ENCODE measurements at places on chromosomes 5 and 9.

- DNase-seq = peak; percentile 29
Measured at GRCh38 chr9:93575796-93576257, 557 bp upstream of the PHF2 start.

DNA sequence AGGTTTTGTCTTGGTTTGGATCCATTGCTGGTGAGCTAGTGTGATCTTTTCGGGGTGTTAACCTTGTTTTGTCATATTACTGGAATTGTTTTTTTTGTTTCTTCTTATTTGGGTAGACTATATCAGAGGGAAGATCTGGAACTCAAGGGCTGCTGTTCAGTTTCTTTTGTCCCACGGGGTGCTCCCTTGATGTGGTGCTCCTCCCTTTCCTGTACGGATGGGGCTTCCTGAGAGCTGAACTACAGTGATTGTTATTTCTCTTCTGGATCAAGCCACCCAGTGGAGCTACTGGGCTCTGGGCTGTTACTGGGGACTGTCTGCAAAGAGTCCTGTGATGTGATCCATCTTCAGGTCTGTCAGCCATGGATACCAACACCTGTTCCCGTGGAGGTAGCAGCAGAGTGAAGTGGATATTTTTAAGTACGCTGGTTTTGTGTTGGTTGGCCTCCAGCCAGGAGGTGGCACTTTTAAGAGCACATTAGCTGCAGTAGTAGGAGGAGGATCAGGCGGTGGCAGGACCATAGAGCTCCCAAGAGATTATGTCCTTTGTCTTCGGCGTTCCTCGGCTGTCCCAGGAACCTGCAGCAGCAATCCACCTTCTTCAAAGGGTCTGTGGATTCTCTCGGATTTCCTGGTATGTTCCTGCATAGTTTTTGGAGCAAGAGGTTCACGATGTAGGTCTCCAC, 27.2 kb downstream of the SCAMP1 start:
- peak; percentile 44 for DNase-seq

DNA sequence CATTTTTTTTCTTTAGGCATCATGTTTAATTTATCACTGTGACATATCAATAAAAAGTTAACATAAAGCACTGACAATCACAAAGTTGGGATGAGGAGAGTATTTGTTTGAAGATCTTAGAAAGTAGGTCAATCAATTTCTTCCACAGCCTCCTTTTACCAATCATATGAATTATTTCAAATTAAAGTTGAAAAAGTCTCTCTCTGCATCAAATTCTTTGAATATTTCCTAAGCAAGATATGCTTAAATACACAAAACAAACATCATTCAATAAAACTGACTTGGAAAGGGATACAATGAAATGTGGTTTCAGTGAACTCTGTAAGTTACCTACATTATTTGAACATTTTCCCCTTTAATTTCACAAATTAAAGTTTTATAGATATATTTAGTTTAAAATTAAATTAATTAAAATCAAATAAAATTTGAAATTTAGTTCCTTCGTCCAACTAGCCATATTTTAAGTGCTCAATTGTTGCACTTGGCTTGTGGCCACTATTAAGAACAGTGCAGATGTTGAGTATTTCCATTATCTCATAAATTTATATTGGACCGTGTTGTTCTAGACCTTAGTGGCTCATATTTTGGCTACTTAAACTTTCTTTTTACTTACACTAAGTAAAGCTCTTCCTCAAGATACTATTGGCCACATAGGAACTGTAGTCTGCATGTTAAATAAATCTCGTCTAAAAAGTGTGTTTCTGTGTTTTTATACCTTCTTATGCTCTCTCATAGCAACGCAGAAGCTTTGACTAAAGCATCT, 949.7 kb upstream of the NUDT12 start:
- DNase-seq = no peak

DNA sequence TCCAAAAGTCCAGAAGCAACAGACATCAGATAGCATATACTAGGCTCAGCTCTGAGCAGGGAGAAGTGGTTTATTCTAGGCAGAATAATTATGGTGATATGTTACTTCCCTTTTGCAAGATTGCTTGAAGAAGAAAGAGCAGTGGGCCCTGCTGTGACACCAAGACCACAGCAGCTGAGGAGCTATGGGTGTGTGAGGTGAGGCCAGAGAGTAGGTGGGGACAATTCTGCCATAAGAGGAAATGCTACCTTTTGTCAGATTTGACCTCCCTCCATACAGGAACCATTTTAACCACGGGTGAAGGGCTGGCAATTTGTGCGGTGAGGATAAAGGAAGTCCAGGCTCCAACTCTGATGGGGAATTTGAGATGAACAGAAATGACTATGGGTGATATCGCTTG, 51.3 kb downstream of the TNFSF15 start:
- no peak for DNase-seq

GRCh38 chr9:135214706-135215105, 127.2 kb downstream of the OLFM1 start:
- no peak for DNase-seq

DNA sequence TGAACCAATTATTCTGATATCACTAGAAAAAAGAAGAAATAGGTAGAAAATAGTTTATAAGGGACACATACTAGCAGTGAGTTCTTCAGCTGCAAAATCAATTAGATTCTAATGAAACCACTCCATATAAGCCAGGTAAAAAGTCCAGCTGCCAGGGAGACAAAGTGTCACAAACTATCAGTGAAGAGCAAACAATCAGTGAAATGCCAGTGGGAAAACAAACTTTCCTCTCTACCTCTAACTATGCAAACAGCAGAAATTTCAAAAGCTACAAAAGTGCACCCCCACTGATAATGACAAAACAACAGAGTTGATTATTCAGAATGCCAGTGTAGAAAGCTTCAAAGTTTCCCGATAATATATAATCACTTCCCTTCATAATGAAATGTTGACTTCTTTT, 637.2 kb upstream of the ITGA1 start:
- no peak for DNase-seq

DNA sequence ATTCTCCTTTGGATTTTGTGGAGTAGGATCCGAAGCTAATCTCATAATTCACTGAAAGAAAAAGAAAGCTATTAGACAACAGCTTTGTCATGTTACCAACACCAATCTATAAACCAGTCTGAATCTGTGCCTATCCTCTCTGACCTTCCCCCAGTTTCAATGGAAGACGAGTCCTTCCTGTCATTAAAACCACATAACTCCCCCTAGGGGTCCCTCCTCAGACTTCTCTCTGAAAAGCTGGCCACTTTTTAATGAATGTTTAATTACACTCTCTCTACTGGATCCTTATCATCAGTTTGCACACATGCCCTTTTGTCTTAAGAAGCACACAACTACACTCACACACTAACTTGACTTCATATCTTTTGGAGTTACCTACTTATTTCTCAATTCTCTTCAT, 98.0 kb upstream of the TSLP start:
- no peak for DNase-seq

- DNase-seq = no peak
Measured at GRCh38 chr5:98975682-98976407, 47.0 kb upstream of the CHD1 start.

GRCh38 chr9:21450733-21451394, 10.6 kb downstream of the IFNA1 start:
- DNase-seq = no peak

GRCh38 chr5:78964889-78965288, 20.2 kb downstream of the ARSB start:
- DNase-seq = peak; percentile 43

GRCh38 chr5:5089895-5090649, 50.1 kb upstream of the ADAMTS16 start:
- DNase-seq = no peak

DNA sequence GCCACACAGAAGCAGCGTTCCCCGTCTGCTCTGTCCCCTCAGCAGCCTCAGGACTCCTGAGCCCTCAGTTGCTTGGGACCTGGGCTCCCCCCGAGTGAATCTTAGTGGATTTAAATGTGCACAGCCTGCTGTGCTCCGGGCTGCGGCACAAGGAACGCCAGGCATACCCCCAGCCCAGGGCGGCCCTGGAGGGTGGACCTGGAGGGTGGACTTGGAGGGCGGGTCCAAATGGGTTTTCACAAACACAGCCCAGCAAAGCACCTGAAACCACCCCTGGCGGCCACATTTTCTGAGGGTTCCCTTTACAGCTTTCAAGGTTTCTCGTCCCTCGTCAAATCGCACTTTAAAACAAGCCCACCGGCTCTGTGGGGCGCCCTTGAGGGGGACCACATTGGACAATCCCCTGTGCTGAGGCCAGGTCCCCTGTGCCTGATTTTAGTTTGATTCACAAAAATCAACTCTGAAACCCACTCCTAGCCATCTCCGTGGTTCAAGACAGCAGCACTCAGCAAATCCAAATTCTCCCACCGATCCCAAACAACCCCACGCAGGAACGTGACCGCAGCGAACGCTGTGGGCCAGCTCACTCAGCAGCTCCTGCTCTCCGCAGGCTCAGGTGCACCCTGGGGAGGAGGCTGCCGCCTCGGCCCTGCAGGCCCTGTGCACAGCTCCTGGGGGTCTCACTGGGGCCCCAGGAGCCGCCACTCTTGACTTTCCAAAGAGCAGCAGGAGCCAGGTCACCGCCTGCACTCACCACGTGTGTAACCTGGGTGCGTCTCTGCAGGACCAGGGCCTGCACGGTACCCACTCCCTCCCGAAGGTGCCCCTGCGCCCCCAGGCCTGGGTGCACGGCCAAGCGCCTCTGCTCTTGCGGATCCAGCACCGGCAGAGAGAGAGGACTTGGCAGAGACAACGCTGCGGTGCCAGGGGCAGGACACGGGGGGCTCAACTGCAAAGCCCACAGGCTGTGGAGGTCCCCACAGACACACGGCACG, 29.1 kb downstream of the TERT start:
- no peak for DNase-seq

DNA sequence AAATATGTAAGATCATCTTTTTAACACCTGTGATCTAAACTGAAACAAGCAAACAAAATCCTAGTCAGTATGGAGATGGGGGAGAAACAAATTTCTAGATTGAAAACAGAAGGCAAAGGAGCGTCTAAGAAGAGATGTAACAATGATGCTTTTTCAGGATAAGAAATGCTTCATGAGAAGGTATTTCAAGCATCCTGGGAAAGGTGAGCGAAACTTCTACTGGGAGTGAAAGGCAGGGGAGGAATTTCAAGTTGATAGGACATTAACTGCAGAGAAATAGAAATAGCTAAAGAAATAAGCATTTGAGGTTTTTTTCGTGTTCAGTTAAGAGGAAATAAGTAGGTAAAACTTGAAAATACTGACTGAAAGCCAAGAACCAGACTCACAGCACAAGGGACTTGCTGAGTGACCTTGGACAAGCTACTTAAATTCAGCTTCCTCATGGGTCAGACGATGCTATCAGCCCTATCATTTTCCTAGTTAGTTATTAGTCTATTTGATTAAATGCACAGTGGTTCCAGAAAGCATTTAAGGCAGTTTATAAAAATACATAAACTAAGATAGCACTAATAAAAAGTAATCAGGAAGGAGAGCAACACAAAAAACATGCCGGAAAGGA, 406.3 kb downstream of the PDE4D start:
- DNase-seq = no peak

DNA sequence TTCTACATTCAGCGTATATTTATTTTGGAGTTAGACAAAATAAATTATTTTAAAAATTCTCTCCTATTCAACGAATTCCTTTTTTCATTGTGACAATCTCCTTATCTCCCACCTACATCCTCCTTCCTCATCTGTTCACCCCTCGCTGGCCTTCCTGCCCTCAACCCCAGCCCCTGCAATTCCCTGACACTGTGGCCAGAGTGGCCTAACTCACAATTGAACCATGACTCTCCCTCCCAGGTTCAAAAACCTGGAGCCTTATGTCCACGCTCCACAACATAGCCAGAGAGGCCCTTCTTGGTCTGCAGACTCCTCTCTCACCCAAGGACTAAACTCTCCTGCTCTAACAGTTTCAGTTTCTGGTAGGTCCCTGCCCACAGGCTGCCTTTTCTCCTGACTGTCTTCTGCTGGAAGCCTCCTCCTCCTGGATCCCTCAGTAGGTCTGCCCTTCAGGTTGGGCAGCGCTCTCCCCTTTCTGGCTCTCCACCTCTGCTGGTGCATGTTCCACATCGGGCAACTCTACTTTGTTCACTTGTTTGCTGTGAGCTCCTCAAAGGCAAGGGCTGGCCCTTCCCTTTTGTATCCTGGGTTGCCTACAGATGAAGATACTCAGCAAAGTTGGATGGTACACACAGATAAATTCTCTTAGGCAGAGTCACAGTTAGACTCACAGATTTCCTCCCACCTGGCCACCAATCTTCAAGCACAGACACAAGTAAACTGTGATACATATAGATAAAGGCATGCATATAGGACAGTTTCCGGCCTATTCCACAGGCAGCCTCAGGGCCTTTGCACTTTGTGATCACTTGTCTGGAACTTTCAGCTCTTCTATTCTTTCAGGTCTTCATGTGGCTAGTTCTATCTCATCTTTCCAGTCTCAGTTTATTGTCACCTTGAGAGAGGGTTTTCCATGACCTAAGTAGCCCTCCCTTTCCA, 19.8 kb upstream of the MYORG start:
- DNase-seq = no peak

DNA sequence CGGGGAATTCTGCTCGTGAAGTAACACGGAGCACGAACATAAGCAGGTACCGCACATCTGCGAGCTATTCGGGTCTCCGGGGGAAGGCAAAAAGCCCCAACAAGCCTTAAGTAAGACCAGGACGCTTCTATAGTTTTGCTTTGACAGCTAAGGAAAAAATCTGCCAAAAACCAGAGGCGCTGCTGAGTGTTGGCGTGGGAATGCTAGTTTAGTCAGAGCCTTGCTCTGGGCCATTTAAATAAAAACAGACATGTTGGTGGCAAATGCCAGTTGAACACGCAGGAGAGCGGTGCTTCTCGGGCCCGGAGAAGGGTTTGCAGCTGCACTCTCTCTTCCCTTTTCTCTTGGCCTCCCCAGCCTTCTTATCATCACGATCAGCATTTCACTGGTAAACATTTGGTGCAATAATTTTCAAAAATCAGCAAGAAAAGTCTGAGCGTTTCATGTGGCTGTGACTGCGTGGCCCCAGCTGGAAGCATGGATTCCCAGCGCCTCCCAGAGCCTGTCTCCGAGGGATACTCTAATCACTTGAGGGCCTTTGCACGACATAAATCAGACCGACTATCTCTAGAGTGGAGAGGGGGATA, 6.4 kb upstream of the NOTCH1 start:
- DNase-seq = no peak

GRCh38 chr5:95697781-95698681, 15.2 kb upstream of the SPATA9 start:
- DNase-seq = no peak

DNA sequence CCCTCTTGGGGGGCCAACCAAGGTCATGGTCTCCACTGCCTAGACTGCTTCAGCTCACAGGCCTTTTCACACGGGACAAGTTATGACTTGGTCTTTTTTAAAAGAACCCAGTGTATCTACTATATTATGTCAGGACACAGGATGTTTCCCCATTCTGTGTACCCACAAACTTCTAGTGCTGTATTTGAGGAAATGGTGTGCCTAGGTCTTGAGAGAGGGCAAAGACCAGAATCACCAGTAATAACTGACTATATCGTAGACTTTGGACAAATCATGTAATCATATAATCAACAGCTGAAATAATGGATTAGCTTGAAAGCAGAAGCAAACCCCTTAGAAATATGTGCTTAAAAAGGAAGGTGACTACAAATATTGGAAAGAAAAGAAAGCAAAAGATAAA, 133.3 kb downstream of the ARL15 start:
- DNase-seq = no peak
